NCI-H524 treated with DMSO at 0.1 percent for 48 hours (cell line): ENCODE measurements at places on chromosomes 4 and X.

DNA sequence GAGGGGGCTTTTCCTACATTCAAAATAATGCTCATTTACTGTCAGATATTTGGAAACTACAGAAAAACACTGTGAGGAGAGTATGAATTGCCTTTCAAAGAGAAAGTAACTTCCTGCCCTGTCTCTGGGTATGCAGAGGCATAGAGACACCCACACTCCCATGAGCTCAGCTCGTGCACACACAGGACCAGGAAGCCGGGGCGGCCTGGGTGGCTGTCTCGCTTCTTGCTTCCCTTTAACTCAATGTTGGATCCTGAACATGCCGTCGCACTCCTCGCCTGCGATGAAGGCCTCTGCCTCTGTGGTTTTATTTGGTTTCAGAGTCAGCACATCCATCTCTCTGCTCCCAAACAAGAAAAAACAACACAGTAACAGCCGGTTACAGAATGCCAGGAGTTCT is 40.1 kb upstream of the GPR78 start:
- no peak for DNase-seq

GRCh38 chrX:132219343-132219768 is at the start of gene RAP2C:
Gene RAP2C, minus strand, starts transcription at chrX:132219447. Its CDS starts 2,179 bp downstream, at chrX:132217268.
- DNase-seq = peak; percentile 18

- DNase-seq = peak; percentile 38
Measured at GRCh38 chrX:104165894-104166734, at the start of gene FAM199X. Gene FAM199X, plus strand, starts transcription at chrX:104166453. Its CDS starts 333 bp downstream, at chrX:104166786.

GRCh38 chr4:168942985-168943384 is 67.1 kb downstream of the CBR4 start:
- DNase-seq = no peak

DNA sequence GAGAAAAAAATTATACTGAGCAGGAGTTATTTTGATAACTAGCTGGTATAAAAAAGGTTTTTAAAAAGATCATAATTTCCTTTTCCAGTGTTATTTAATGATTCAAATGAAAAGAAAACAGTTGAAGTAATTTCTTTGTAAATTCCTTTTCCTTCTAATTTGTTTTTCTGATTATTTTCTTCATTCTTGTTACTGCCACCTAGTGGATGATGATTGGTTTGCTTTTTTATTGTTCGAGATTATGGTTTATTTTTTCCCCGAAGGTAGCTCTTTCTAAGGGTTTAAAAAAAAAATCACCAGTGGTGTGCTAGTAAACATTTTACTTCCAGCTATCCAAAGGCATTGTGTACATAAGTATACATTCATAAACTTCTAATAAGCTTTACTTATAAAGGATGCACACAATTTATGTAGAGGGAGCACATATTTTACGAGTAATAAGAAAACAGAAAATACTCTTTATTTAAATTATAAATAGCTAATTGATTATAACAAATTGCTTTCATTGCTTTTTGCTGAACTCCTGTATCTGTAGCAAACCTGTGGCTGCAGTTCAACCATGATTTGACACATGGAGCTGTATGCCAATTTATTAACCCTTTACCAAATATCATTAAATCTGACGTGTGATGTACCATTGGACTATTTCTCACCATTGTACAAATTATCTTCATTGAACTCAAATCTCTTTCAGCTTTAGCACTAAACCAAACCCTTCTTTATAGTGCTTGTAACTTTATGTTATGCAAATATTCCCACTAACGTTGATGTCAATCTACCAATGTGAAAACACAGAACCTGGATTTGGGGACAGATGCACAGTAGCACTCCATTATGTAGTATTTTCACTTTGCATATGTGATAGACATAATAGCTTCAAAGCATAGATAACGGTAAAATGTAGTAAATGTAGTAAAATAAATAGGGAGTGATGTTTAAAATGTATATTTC is 97.8 kb upstream of the ANK2 start:
- no peak for DNase-seq

DNA sequence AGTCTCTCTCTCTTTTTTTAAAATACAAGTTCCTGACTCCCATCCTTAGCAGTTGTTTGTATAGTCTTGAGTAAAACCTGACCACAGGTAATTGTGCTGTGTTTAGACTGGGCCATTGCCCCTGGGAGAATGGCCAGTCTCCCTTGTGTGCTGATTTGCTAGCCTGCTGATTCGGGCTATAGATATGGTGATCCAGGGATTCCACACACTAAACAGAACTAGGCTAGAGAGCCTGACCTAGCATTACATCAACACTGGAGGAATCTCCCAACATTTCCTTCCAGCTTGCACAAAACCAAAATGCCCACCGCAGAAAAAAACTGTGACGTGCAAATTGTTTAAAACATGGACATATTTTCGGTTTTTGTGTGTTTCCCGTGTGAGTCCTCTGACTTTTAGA is 5.1 kb downstream of the UPRT start:
- no peak for DNase-seq

DNA sequence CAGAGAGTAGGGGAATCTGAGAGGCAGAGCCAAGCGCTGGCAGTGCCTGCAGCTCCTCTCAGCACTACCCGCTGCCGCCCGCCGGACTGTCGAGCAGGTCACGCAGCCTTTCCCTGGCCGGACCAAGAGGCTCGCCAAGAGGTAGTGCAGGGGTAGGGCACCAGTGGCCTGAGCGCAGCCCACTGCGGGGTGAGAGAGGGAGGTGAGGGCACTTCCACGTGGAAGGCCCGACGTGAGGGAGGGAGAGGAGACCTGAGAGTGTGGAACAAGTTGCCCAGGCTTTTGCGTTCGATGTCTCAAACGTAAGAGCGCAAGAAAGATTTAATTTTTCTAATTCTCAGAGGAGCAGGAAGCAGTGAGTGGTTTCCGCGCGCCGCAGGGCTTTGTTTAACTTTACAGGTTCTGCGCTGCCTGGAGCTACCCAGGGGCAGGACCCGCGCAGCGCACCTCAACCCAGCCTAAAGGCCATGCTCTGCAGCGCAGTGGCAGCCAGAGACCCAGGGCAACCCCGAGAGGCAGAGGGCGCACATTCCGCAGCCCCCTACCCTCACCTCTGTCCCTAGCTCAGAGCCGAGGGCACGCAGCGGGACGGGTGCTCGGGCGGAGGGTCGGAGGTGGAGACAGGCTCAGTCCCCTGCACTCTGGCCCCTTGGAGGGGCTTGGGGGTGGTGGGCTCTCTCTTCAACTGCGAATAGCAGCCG is 14.9 kb downstream of the ARHGAP36 start:
- DNase-seq = no peak

DNA sequence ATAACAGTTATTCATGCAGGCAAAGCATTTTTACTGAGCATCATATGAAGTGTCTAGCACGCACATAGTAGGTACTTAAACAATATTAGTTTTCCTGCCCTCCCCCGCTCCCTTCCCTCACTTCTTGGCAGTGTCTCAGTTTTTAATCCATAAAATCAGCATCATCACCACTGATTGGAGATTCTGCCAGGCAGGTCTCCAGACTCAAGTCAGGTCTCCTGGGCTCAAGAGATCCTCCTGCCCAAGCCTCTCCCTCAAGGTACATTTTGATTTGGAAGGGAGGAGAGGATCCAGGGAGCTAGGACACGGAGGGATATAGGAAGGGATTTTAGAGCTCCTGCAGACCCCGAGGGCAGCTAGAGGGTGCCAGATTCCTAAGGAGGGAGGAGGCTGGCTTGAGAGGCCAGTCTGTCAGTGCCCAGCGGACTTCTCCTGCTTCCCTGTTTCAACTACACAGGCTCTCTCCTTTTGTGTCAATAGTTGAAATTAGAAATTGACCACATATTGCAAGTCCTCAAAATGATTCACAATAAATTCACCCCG is 4.4 kb upstream of the FAT1 start:
- no peak for DNase-seq

- DNase-seq = no peak
Measured at GRCh38 chr4:15918484-15919129, 19.9 kb downstream of the FGFBP1 start.

- no peak for DNase-seq
Measured at GRCh38 chr4:111501946-111502345, 643.3 kb upstream of the FAM241A start.

- DNase-seq = no peak
Measured at GRCh38 chrX:39809331-39809730, 288.4 kb downstream of the BCOR start.

DNA sequence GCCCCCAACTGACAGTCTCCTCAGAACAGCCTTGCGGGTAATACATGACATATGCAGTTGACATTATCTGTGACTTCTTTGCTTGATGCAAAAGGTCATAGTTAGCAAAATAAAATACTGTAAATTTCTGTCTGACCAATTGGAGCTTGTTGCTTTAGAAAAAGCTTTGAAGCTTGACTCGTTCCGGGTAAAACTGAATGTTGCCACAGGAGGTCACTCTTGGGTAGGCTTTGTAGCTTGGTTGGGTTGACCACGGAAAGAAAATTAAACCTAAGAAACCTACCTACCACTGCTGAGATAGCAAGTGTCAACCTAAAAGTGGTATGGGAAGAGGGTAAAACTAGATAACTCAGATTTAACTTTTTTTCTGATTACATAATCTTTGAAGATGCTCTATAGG is 23.2 kb downstream of the PRPS2 start:
- DNase-seq = no peak

DNA sequence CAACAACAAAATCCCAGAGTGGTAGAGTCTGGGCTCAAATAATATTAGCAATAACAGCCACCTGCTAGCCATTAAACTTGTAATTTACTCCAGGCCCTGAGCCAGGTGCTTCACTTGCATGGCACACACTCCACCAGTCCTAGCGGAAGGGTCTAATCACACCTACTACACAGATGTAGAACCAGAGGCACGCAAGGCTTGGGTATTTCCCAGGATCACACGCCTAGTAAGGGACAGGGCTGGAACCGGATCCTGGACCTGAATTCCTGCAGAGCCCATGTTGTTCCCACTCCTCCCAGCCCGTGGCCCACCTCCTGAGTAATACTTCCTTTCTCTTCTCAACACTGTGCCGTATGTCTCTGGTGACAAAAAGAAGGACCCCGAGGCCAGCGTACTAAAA is 5.7 kb downstream of the MAGEA1 start:
- no peak for DNase-seq

GRCh38 chrX:114650351-114650750 is 66.5 kb downstream of the HTR2C start:
- DNase-seq = no peak

DNA sequence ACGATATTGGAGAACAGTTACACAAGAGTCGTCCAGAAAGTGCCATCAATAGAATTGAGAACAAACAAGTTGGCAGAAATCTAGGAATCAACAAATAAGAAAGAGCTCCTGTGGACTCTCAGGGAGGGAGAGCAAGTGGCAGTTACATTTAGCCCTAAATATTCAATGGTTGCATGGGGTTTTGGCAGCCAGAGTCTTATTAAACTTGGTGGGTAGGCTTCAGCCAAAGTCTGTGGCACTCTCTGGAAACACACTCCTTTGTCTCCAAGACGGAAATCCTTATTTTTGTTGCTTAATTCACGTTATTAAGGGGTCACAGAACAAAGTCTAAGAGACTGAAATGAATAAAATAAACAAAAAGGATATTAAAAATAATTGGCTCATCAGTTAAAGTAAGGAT is 742.2 kb upstream of the ATOH1 start:
- no peak for DNase-seq

GRCh38 chrX:77431227-77431626 is 16.0 kb upstream of the FGF16 start:
- peak; percentile 76 for DNase-seq

DNA sequence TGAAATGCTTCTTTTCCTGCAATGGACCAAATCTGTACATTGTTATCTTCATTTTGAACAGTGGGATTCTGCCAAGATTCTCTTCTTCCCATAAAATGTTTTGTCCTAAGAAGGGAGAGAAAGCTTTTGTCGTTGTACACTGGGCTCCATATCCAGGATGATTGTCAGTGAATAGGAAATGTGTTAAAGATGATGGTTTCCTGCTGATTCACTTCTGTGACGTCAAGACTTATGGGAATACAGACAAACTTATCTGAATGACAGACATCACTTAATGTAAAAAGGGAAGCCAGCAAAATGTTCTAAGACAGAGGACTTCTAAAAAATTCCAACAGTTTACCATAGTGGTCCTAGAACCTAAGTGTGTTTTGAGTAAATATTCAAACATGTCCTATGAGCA is 53.7 kb upstream of the HPF1 start:
- DNase-seq = no peak

DNA sequence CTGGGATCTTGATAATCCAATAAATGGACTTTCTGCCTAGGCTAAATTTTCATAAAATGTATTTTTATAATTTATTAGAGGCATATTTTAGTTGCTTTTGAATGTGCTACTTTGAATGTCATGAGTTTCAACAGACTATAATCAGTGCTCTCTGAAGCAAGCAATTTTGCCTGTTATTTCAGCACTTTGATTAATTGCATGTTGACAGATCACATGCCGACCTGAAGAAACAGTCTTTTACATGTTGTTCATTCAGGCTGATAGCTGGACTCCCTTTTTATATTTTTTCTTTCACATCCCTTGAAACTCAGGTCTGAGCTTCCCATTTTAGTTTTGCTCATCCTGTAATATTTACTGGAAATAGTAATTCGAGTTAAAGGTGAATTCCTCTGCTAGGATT is 341.0 kb downstream of the NAP1L3 start:
- DNase-seq = no peak
